ENCODE measurements at places on chromosomes 1 and 21. TPM values are rescaled to one million over a fixed set of nuclear protein-coding genes. Genes with fewer than 3 reads are reported as not detected.

- DNase-seq, result no peak
Measured at GRCh38 chr1:85342207-85342606, 65.8 kb upstream of the BCL10 start.

DNA sequence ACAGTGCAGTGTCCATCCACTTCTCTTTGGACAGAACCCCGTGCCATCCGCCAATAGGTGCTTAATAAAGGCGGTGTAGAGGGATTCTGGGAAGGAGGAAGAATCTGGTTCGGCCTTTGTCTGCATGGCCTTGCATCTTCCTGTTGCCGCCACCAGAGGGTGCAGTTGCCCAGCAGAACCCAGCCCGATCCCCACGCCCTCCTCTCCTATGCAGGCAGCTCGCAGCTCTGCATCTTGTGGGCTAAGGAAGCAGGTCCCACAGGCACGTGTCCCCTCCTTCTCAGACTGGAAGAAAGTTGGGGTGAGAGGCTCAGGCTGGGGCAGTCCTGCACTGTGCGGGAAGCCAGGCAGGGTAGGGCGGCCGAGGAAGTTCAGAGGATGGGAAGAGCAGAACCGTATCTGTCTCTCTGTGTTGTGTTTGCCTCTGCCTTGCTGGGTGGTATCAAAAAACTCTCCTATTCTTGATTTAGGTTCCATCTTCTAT is 20.8 kb downstream of the NAV1 start:
- peak; percentile 85 for DNase-seq

GRCh38 chr1:11918799-11919519 is 7.3 kb downstream of the KIAA2013 start:
- peak; percentile 76 for DNase-seq

DNA sequence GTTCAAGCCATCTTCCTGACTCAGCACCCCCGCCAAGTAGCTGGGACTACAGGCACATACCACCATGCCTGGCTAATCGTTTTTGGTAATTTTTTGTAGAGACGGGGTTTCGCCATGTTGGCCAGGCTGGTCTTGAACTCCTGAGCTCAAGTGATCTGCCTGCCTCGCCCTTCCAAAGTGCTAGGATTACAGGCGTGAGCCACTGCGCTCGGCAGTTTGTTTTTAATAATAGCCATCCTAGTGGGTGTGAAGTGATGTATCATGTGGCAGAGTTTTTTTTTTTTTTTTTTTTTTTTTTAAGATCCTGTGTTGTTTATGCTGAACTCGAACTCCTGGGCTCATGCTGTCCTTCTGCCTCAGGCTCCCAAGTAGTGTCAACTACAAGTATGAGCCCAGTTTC is 51.8 kb downstream of the SPEN start:
- DNase-seq, result no peak

DNA sequence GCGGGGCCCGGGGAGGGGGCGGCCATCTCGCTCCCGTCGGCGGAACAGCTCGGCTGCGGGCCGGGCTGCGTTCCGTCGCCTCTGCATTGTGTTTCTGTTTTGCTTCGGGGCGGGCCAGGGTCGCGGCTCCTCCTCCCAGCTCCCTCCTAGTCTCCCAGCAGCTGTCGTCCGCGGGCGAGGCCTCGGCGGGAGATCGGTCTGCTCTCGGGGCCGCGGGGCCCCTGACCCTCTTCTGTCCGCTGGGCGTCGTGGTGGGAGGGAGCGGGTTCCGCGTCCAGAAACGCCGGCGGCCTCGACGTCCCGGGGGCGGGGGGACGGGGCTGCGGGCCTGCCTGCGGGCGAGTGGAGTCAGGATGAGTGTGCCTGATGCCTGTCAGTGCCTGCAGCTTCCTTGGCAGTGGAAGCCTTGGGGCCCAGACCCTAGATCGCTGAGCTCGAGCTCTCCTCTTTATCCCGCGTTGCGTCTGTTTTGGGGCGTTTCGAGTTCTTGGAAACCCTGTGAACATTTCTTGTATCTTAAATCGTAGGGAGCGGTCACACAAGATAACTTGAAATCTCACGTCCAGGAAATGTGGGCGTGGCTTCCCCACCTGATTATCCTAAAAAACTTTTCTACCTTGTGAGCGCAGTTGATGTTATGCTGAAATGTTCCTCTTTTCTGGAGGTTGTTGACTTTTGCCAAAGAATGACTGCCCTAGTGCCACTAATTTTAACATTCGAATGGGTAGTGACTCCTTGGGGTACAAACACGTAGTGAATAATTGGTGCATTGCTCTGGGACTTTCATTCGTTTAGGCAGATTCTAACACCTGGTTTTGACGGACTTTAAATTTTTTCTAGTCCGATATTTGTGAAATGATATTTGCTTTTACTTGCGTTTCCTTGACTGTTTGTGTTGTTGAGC is 676 bp downstream of the MORC3 start:
- DNase-seq, result peak; percentile 65

GRCh38 chr1:7390604-7391000 is 380.5 kb upstream of the VAMP3 start:
- DNase-seq, result no peak

GRCh38 chr1:72521659-72522058 is 239.3 kb upstream of the NEGR1 start:
- DNase-seq, result no peak

GRCh38 chr1:56034222-56034621 is 545.1 kb downstream of the PLPP3 start:
- DNase-seq, result peak; percentile 11

DNA sequence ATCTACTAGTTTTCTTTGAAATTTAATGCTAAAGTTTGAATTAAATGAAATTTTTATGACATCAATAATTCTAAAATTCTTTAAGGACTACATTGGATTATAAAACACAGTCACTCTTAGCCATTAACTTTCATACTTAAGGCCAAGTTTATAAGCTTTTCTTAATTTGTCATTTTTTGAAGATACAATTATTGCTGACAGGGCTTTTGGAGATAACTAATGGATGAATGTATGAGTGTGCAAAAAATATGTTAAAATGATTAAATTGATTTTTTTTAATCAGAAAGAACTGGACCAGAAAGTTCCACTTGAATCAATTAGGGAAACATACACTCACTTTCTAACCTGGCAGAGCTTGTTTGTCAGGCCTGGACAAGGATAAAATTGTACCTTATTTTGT is 70.3 kb upstream of the CHODL start:
- no peak for DNase-seq

- DNase-seq, result no peak
Measured at GRCh38 chr1:108059945-108060344, 95.0 kb upstream of the VAV3 start.

GRCh38 chr1:28648474-28649198 is at the start of gene RNU11:
RNU11 (plus strand) TSS chr1:28648600.
- peak; percentile 92 for DNase-seq

DNA sequence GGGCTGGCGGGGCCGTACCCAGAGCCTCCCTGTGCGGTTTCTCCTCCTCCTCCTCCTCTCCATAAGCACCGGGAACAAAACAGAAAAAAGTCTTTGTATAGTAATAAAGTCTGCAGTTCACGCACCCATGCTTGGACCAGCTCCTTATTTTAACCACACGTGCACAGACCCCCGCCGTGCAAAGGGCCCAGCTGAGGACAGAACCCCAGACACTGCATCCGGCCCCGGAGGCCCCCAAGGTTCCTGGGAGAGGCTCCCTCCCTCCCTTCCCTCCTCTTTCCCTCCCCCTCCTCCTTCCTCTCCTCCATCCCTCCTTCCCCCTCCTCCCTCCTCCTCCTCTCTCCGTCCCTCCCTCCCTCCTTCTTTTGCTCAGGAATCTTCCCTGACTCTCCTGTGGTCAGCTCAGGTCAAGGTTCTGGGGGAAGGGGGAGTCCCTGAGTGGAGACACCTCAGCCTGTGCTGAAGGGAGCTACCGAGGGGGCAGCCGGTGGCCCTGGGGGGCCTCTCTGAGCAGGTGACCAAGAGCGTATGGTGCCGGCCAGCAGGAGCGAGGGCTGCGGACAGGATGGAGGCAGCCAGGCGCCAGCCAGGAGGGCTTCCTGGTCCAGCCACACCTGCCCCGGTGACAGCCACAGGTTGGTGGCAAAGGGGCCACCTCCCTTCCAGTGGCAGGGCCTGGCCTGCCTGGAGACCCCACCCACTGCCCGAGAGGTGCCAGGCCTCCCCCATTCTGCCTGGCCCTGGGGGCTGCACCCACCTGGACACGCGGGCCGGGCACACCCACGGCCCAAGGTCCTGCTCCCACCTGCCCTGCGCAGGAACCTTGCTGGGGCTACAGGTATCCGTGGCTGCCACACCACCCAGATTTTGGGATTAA is 3.2 kb upstream of the TTLL10 start:
- DNase-seq, result no peak

DNA sequence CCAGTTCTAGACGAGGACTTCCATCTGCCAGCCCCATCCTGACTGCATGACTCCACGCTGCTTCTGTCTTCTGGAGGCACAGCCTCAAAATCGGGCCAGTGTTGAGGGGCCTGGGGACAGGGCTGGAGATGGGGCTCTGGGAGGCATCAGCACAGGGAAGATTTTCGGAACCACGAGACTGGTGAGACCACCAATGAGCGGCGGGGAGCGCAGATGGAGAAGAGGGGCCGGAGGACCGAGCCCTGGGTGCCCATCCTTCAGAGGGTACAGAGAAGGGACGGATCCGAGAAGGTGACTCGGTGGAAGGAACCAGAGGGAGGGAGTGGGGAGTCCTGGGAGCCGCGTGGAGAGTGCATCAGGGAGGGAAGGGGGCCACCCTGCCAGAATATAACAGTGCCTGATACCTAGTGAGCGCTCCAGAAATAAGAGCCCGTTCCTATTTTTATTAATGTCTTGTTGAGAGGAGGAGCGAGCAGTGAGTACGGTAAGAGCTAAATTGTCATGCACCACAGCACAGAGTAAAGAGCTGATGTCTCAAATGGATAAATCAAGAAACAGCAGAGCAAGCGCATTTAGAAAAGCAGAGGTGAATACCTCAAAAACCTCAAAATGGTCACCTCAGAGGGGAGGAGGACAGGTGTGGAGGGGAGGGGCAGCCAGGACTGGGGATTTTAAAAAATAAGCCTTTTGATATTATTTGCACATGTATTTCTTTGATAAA is 26.2 kb upstream of the KIF26B start:
- no peak for DNase-seq

- no peak for DNase-seq
Measured at GRCh38 chr21:31186916-31187315, 148.6 kb upstream of the KRTAP19-8 start.

GRCh38 chr1:227314014-227314848 is 4.1 kb downstream of the CDC42BPA start:
- no peak for DNase-seq

The GUK1 gene
- 407 TPM for total RNA-seq

The CRB1 gene
- total RNA-seq, result not detected

The LCA5L gene
- 2.7 TPM for total RNA-seq

The CD1B gene
- total RNA-seq, result not detected

The KCND3 gene
- total RNA-seq, result 0.17 TPM

The LORICRIN gene
- total RNA-seq, result not detected

The CYP4Z1 gene
- total RNA-seq, result not detected

The MROH7 gene
- total RNA-seq, result not detected

The SPRR1B gene
- not detected for total RNA-seq

Data from A172 (cell line).